Nucleus accumbens (tissue), 56 donors: ENCODE measurements at places on chromosomes 7 and 10.

DNA sequence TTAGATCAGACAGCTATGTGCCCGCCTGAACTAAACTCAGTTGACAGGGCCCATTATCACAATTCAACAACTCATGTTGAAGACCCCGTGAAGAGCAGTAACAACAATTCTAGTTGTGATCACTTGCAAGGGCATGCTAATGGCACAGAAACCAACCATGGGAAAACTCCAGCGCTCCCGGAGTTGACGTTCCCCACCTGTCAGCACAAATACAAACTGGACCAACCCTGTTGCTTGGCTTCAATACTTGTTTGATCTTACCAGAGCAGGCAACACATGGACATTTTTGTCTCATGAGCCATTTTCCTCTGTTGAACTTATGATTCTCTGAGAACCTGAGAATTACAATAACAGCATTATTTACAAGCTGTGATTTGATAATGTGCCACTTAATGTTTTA, 119.0 kb upstream of the LANCL2 start:
- no peak for DNase-seq

- DNase-seq, result no peak
Observed at GRCh38 chr10:102831322-102832071, 5.7 kb downstream of the CYP17A1 start.

DNA sequence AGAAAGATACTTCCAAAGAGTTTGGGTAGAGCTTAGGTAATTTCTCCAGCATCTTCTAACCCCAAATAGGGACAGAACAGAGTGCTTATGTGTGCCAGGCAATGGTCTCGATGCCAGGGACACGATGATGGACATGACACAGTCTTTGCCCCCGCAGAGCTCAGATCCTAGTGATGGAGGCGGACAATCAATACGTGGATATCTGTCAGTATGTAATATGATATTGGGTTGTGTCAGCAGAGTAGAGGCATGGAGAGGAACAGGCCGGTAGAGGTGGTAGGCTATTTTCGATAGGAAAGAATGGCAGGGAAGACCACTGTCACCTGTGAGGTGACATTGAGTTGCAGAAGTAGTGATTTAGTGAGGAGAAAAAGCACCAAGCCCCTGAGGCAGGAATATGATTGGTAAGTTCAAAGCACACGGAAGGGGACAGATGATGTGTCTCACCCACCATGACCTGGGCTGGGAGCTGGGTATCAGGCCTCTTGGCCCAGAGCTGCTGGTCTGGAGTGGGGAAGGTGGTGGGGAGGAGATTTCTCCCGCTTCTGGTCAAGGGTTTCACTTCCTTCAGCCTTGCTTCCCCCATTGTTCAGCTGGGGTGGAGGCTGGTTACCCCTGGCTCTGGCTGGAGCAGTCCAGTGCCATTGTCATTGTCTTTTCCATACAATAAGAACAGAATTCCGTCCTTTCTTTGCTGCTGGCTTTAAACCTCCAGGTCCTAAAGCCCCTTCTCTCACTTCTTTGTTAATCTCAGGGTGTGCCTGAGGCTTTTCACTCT, 36.0 kb upstream of the SRGN start:
- no peak for DNase-seq

GRCh38 chr10:103690281-103690680, 165.1 kb downstream of the SH3PXD2A start:
- DNase-seq, result no peak

- DNase-seq, result no peak
Observed at GRCh38 chr10:48459270-48460150, 145.4 kb downstream of the ARHGAP22 start.

DNA sequence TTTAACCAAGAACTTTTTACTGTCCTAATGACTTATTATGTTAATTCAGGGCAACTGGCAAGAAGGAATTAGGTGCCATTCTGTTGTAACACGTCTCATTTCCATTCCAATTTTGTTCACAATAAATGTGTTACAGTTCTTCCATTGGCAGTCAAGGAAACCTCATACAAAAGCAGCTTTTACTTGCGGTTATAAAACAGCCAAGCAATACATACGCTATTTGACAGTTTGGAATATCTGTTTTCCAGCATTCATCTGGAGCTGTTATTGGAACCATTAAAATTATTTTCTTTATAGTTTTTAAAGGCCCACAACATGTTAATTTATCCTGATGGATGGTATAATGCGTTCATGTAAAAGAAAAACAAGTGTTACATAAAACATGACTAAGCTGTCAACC, 33.3 kb downstream of the MTERF1 start:
- no peak for DNase-seq

DNA sequence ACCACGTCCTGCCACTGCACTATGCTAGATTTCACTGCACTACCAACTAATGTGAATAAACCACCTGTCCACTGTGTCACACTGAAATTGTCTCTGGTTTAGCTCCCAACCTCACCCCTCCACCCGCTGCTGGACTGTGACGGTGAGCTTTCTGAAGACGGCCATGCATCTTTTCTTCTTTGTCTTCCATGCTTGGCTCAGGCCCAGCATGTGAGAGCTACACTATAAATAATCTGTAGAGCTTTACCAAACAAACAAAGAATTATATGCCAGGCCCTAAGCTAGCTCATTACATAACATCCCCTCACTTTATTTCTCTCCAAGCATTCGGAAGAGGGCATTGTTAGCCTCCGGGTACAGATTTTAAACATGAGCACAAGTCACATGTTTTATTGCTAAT, 633.2 kb downstream of the TNS3 start:
- no peak for DNase-seq

- DNase-seq, result no peak
Observed at GRCh38 chr10:31101123-31101522, 69.5 kb upstream of the ZNF438 start.

DNA sequence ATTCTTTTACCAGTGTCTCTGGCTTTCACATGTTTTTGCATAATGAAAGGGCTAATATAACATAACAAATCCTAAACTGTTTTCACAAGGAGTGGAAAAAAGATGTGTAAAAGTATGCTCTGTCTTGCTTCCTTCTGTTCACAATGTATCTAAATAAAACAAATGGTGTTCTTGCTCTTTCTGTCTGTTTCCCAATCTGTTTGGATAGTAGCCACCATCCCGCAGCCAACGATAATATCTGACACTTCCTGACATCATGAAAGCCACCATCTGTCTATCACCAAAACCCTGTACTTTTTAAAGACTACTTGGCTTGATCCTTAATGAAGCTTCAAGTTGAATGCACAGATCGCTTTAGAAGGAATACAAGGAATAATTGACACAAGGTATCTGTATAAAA, 246.2 kb downstream of the ETV1 start:
- no peak for DNase-seq

DNA sequence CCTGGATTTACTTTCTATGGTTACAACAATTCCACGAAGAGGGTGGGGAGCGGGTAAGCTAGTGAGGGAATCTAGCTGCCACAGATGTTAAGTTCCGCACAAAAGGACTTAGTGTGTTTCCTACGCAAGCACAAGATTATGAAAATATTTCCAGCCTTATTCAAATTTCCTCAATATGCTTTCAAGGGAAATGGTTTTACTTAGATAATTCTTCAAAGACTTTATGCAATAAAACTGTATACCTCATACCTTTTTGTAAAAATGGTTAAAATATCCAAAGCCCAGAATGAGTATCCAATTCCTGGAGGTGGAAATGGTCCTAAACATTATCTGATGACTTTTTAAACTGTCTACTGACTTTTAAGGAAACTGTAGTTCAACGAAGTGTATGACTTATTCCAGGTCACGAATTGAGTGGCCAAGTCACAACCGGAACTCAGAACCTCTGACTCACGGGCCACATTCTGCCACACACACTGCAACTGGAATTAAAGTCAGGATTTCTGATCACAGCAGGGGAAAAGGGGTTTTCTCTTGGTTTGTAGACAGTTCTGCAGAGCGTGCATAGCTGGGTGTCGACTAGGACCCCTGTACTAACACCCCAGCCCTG, 20.2 kb upstream of the INSIG1 start:
- no peak for DNase-seq

- DNase-seq, result no peak
Observed at GRCh38 chr7:147412782-147413556, 1177.6 kb upstream of the C7orf33 start.

- no peak for DNase-seq
Observed at GRCh38 chr10:63744060-63744941, 223.1 kb downstream of the REEP3 start.

DNA sequence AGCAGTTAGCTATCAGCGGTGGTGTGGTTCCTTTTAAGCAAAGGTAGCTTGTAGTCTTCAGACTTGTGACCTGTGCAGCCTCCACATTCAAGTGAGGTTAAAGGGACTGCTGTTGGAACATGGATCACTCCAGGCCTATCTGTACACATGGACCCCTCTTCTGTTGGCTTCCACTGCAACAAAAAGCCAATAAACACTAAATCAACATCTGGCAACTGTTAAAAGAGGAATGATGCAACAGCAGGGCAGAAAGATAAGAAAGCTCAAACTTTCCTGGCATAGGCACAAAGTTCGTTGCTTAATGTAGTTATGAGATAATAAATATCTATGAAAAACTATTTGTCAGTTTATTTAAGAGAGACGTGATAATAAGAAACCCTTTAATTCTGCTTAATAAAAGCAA, 4.0 kb upstream of the MINPP1 start:
- no peak for DNase-seq

DNA sequence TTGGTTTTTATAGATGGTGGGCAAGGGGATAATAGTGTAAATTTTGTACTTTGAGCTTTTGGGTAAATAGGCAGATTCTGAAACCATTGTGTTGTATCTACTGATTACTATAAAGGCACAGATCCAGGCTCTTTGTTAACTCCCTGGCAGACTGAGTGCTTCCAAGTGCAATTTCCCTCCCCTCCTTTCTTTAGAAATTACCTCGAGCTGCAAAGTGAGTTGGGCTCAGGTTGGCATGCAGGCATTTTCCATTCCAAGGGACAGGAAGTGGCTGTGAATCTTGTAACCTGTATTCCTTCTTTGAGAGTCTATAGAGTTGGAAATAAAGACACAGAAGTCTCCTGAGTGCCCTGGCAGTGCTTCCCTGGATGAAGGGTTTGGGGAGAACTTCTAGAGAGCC, 494.2 kb upstream of the GALNT17 start:
- no peak for DNase-seq

GRCh38 chr10:124092860-124093773, at the start of gene CHST15:
TSS of gene CHST15 (minus strand) at chr10:124093598. CDS start at chr10:124046212, 47,386 bp downstream.
- peak; percentile 20 for DNase-seq

DNA sequence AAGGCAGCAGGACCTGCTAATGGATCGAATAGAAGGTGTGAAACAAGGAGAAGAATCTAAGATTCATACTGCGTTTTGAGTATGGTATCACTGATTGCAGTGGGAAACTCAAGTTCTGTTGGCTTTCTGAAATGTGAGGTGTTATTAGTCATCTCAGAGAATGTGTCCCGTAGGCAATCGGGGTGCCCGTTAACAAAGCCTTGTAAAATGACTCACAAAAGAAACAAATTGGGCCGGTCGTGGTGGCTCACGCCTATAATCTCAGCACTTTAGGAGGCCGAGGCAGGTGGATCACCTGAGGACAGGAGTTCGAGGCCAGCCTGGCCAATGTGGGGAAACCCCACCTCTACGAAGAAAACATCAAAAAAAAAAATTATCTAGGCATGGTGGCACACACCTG, 118.2 kb upstream of the C7orf33 start:
- no peak for DNase-seq

DNA sequence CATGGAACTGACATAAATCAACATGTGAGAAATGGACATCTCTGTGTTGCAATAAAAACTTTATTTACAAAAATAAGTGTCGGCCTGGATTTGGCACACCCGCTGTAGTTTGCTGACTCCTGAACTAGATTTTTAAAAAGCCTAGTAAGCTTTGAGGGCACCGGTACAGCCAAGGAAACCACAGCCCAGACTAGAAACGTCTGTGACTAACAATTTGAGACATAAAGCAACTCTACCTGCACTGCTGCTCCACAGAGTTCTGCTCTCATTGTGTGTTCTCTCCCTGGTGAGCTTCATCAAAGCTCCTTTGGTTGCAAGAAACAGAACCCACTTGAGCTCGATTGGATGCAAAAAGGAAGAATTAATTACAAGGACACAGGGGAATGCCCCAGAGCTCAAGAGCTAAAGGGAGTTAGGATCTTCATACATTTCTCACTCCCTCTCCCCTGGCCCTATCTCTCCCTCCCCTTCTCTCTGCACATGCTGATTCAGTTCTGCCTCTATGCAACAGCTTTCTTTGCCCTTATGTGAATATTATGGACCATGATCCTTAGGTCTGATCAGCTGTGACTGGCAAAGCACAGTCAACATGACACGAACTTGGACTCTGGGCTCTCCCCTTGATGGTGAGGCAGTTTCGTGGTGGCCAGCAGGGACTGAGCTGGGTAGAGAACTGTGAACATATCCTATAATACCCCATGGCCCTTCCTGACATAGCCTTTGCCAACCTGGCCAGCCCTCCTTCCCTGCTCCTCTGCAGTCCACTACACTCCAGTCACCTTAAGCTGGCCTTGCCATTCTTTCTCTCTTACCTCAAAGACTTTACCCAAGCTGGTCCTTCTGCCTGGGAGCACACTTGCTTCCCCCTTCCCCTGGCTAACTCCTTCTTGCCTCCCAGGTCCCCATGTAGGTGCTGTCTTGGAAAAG, 77.5 kb upstream of the YAE1 start:
- DNase-seq, result no peak

- DNase-seq, result no peak
Observed at GRCh38 chr10:31261511-31262311, 57.3 kb upstream of the ZEB1 start.

DNA sequence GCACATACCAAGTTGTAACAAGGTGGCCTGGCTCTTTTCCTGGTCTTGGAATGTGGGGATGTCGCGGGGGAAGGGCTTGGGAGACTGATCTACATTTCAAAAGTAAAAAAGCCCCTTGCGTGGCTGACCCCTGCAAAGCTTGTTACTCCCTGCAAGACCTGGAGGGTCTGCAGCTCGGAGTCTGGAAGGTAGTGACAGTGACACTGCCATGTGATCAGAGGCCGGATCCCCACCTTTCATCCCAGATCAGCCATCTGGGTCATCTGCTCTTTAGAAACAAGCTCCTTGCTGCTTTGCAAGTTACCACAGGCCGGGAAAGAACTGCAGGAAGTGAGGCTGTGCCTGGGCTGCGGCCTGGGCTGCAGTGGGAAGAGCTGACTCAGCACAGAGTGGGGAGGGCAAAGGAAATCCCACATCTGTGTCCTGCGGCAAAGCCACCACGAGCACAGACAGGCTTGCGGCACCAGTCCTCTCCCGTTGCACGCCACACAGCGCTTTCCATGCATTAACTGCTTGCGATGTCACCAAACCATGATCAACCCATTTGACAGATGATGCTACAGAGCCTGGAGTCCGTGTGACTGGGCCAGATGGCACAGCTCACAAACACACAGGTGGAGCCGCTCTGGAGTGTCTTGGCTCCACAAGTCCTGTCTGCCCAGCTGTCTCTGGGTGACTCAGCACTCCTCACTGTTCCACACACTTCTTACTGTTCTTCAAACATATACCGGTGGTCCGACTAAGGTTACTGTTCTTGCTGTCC, 97.7 kb downstream of the SH3PXD2A start:
- no peak for DNase-seq

DNA sequence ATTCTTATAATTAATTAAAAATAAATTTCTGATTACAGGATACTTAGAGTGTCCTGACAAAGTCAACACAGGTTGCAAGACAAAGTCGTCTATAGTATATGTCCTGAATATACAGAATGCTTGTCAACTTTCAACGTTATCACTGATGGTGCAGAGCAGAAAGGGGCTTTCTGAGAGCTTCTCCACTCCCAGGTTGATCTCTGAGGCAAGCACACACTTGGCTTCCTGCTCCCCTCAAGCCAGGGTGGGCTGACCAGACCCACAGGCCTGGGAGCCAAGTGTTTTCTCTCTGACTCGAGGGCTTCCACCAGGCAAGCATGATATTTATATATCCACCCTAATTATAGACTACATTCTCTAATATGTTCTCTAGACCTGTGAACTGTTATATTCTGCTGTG, 448.9 kb downstream of the SH2D4B start:
- DNase-seq, result no peak

- DNase-seq, result no peak
Observed at GRCh38 chr7:64516451-64516850, 46.4 kb downstream of the ZNF680 start.
